Cerebellum (tissue), 4 donors: ENCODE measurements at places on chromosomes 16 and 17. TPM values are rescaled to one million over a fixed set of nuclear protein-coding genes. Genes with fewer than 3 reads are reported as not detected.
A peak's percentile ranks its signal among the peaks of the same experiment; 100 is the strongest.

GRCh38 chr16:969508-970385, 1.0 kb downstream of the LMF1 start:
- DNase-seq, result no peak

DNA sequence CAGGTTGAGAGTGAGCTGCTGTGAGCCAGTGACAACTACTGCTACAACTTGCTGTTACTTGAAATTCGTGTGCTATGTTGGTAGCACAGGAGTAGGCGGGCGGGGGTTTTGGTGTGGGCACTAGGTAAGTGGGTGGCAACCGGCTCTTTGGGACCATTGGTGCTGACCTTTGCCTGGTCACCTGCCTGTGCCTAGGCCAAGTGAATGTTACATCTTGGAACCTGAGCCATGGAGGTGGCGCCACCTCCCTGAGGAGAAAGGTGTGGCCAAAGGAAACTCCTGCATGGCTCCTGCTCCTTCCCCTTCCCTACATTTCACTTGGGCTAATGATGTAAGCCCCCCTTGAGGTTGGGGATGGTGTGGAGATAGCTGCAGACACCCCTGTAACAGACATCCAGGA, 25.4 kb upstream of the ARHGAP23 start:
- no peak for DNase-seq

- no peak for DNase-seq
Measured at GRCh38 chr16:84245956-84246678, 6.3 kb upstream of the KCNG4 start.

DNA sequence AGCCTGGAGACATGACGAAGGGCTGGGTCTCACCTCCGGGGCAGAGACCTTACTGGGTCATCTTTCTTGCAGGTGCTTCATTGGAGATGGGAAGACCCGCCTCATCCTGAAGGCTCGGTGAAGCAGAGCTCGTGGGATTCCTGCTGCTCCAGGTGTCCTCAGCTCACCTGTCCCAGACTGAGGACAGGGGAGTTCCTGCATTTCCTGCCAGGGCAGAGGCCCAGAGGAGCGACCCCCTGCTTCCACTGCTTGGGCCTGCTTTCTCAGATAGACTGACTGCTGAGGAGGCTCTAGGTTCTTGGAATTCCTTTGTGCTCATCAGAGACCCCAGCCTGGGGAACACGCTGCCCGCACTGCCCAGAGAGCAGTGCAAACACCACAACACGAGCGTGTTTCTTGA, 11.6 kb downstream of the AQP8 start:
- no peak for DNase-seq

DNA sequence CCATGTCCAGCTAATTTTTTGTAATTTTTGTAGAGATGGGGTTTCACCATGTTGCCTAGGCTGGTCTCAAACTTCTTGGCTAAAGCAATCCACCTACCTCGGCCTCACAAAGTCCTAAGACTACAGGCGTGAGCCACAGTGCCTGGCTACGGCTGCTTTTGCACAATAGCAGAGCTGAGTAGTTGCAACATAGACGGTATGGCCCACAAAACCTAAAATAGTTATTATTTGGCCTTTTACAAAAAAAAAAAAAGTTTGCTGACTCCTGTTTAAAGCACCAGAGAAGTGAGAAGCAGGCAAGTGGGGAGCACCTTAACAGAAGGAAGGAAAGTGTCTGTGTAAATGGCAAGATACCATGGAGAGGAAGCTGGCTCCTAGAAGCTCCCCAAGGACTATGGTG, 5.3 kb upstream of the HSF5 start:
- no peak for DNase-seq

DNA sequence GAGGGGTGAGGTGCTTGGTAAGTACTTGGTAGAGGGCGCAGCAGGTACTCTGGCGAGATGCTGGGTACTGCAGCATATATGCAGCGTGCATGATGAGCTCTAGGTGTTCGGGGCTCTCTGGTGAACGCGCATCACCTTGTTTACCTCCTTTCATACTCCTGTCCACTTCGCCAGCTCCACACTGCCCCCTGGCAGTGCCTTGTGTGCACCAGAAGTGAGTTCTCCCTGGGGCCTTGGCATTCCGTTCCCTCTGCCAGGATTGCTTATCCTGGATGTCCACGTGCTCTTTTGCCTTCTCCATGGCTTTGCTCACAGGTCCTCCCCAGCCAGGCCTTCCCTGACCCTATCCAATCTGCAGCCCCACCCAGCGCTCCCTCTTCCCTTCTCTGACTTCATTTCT, 154.2 kb downstream of the MRM1 start:
- DNase-seq, result peak; percentile 23

GRCh38 chr16:81041696-81042095, 6.1 kb downstream of the ATMIN start:
- no peak for DNase-seq

- no peak for DNase-seq
Measured at GRCh38 chr17:77280304-77281121, 139.7 kb downstream of the SEC14L1 start.

DNA sequence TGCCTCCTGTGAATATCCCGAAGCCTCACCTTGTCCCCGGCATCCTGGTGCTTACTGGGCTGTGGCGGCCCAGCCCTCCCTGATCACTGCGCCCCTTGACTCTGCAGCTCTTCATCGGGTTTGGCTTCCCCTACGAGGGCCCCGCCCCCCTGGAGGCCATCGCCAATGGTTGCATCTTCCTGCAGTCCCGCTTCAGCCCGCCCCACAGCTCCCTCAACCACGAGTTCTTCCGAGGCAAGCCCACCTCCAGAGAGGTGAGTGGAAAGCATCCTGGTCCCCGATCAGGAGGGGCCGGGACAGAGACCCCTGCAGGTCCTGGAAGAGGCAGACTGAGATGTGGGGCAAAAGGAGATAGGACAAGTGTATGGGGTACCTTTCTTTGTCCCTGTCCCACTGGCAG, 72.1 kb downstream of the MGAT5B start:
- DNase-seq, result no peak

- DNase-seq, result peak; percentile 77
Measured at GRCh38 chr17:27549251-27549893, 81.6 kb upstream of the LGALS9 start.

GRCh38 chr16:11474617-11475291, 112.0 kb downstream of the LITAF start:
- no peak for DNase-seq

GRCh38 chr16:31438414-31438813, 4.2 kb downstream of the ZNF843 start:
- peak; percentile 73 for DNase-seq

- no peak for DNase-seq
Measured at GRCh38 chr17:74424117-74424516, 7.8 kb upstream of the GPRC5C start.

Gene CNGB1
- total RNA-seq, result 3.0 TPM

Gene FOXJ1
- total RNA-seq, result 7.8 TPM

Gene KCNH4
- total RNA-seq, result 0.82 TPM

Gene KRT27
- 0.18 TPM for total RNA-seq

Gene HOXB5
- not detected for total RNA-seq

Gene CSH1
- total RNA-seq, result 3.6 TPM

Gene MARVELD3
- 1.2 TPM for total RNA-seq

Gene PAQR4
- total RNA-seq, result 17.5 TPM
